Spleen (tissue), 13 donors: ENCODE measurements at places on chromosomes 5 and 9.

DNA sequence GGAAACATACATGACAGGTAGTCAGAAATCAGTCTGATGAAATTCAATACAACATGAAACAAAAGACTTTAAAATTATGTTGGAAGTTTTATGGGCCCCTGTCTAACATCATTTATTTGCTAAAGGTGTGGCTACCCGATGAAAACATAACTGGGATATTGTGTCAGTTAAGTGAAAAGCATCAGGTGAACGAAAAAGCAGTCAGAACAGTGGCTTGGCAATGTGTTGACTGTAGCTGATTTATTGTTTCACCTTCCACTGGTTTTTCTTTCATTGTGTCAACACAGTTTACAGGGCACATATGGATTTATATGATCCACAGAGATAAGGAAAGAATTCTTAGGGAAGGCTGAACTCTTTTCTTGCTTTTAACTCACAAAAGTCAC lies 429.6 kb upstream of the ZNF608 start:
- DNase-seq, result no peak

- no peak for DNase-seq
These were observed 204.7 kb upstream of the WWC1 start for GRCh38 chr5:168086746-168087145.

DNA sequence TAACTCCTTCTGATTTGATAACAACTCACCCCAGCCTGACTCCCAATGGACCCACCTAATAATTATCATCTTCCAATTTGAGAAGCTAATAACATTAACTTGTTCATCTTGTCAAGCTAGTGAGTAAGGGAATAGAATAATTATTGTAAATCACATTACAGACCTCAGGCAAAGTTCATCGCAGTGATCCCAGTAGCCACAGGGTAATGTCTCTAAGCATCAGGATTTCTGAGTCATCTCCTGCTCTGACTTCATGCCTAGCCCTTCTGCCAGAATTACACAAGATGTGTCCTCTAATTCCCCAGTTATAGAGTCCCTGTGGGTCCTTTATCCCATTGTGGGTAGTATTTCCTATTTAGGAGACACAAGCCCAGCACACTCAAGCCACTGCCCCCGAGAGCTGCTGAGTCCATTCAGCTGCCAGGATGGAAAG lies 365.7 kb downstream of the DEPDC1B start:
- no peak for DNase-seq

DNA sequence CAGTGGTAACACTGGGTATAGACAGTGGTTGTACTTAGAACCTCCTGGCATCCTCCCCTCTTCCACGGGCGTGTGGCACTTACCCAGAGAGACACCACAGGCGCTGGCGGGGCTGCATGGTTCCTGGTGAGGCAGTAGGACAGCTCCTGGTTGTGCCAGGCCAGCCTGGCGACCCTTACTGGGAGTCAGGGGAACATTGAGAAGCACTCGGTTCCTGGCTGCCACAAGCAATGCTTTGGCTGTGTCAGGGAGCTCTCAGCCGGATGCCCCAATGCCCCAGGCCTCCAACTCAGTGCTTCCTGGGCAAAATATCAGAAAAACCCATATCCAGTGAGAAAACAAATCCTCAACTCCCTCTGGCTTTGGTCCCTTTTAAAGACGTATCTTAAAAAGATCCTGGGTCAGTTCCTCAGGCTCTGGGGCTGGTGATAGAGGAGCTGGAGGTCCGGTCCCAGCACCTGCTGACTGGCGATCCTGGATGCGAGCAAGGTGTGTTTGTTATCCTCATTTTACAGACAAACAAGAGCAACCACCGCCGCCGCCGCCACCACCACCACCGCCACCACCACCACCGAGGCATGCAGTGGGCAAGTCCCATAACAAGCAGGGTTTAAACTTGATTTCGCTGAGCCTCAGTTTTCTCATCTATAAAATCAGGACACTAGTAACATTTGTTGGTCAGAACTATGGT lies 4.2 kb downstream of the NKX2-5 start:
- DNase-seq, result peak; percentile 71

DNA sequence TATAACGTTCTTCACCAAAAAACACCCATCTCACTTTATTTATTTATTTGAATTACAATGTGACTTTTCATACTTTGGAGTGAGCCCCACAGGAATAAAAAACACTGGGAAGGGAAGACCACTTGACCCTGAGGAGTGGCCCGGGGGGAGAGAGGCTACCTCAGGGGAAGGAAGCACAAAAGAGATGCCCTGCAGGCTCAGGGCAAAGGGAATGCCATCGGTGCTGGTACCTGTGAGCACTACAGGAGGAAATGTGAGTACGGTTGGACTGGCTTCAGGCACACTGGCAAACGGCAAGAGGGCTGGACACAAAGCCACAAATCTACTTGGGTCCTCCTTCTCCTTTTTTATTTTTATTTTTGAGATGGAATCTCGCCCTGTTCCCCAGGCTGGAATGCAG lies 363.9 kb upstream of the KLF4 start:
- DNase-seq, result no peak

- DNase-seq, result no peak
These were observed 21.6 kb downstream of the ANKS6 start for GRCh38 chr9:98774746-98775145.

DNA sequence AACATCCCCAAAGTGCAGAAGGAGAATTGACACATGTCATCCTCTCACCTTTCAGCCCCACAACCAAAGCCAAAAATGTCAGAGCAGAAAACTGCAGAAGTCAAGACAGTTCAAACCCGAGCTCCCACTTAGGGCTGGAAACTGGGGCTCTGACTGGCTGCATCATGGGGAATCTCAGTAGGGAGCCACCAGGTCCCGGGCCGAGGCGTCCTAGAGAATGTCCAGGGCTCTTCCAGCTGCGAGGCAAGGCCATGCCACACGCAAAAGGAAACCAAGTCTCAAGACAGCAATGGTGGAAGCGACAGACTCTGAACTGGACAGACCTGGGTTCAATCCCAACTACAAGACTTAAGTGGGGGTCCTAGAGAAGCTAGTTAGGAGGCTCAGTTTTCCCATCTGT lies 13.8 kb downstream of the SH3PXD2B start:
- no peak for DNase-seq

DNA sequence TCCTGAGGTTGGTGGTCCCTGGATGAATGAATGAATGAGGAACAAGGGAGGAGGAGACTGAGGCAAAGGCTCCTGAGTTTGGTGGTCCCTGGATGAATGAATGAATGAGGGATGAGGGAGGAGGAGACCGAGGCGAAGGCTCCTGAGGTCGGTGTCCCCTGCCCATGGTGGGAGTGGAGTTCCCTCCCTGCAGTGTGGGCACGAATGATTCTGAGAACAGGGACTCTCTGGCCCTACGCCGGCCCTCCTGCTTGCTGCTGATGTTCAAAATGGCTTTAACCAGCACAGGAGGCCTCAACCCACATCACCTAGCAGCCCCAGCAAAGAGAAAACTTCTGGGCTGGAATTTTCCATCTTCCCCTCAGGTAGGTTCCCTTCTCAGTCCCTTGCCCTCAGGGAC lies 377.8 kb downstream of the IRX2 start:
- DNase-seq, result no peak

- DNase-seq, result no peak
These were observed 134.7 kb upstream of the RORB start for GRCh38 chr9:74362423-74362822.

GRCh38 chr5:132641241-132641723 lies 16.7 kb upstream of the IL13 start:
- no peak for DNase-seq

GRCh38 chr5:35458824-35459207 lies 158.8 kb upstream of the SPEF2 start:
- no peak for DNase-seq
